ENCODE measurements at places on chromosomes 6 and 20. TPM values are rescaled to one million over a fixed set of nuclear protein-coding genes. Genes with fewer than 3 reads are reported as not detected.

GRCh38 chr20:50141018-50141675, 12.4 kb downstream of the PEDS1 start:
- no peak overlapping the region for H3K4me3 ChIP-seq
- peaks cover 32% of the 10 kb centered on the region for H3K36me3 ChIP-seq
- H3K27ac ChIP-seq = no peak overlapping the region
- DNase-seq = no peak
- no peaks in the 10 kb centered on the region for H3K27me3 ChIP-seq

DNA sequence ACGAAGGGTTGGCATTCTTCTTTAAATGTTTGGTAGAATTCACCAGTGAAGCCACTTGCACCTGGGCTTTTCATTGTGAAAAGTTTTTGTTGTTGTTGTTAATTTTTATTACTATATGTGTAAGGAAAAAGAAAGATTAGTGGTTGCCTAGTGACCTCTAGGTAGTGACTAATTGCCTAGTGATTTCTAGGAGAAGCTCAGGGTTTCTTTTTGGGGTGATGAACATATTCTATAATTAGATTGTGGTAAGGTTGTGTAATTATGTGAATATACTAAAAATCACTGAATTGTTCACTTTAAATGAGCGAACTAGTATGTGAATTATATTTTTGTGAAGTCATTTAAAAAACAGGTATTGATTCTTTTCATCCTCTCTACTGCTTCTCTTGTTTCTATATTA, 123.8 kb upstream of the TMEM170B start:
- H3K36me3 ChIP-seq = peaks cover 2% of the 10 kb centered on the region
- H3K27ac ChIP-seq = peak overlapping the region; percentile 94
- H3K4me3 ChIP-seq = peak overlapping the region; percentile 49
- peaks cover 78% of the 10 kb centered on the region for H3K4me1 ChIP-seq

DNA sequence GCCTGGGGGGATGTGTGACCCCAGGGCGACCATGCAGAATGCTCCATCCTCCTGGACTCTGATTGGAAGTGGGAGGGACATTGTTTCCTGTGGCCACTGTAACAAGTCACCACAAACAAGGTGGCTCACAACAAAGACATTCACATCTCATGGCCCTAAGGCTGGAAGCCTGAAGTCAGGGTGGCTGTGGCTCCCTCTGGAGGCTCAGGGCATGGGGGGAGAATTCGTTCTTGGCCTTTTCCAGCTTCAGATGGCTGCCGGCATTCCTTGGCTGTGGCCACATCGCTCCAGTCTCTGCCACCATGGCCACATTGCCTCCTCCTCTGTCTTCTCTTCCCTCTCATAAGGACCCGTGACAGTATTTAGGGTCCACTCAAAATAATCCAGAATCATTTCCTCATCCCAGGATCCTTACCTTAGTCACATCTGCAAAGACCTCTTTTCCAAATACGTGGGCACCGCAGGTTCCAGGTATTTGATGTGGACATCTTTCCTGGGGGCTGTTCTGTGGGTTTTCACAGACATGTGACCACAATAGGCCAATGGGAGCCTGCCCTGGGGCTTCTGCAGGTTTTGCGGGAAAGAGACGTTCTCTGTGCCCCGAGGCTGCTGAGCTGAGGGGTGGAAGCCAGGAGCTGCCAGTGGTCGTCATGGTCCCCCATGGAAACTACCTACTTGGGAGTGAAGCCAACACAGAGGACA, 249.3 kb downstream of the PREX1 start:
- no peaks in the 10 kb centered on the region for H3K4me1 ChIP-seq
- H3K27ac ChIP-seq = no peak overlapping the region
- no peak for DNase-seq
- H3K36me3 ChIP-seq = no peaks in the 10 kb centered on the region

Gene SYNCRIP
- 217 TPM for total RNA-seq

GRCh38 chr6:36593569-36594028, 563 bp upstream of the SRSF3 start:
- H3K4me1 ChIP-seq = peaks cover 37% of the 10 kb centered on the region
- peak overlapping the region; percentile 97 for H3K4me3 ChIP-seq
- no peaks in the 10 kb centered on the region for H3K27me3 ChIP-seq
- H3K36me3 ChIP-seq = peaks cover 43% of the 10 kb centered on the region
- peak; percentile 51 for DNase-seq

Gene MOXD1
- total RNA-seq = 0.29 TPM

DNA sequence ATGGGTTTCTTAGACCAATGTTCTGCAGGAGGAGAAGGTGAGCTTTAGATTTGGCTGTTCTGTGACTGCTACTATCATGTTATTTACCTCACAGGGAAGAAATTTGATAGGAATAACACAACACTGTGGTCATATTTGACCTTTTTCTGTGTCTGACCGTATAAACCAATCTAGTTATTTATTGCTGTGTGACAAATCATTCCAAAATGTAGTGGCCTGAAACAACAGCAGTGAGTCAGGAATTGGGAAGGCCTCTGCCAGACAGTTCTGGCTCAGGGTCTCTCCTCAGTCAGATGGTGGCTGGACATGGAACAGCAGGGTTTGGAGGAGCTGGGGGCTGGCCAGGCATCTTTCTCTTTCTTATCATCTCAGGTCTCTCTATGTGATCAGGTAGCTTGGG, 33.0 kb downstream of the RIPOR2 start:
- DNase-seq = no peak
- peak overlapping the region; percentile 20 for H3K4me3 ChIP-seq
- H3K4me1 ChIP-seq = peaks cover 69% of the 10 kb centered on the region
- no peaks in the 10 kb centered on the region for H3K27me3 ChIP-seq
- peak overlapping the region; percentile 57 for H3K27ac ChIP-seq

Gene STMND1
- not detected for total RNA-seq

- DNase-seq = no peak
- H3K27ac ChIP-seq = no peak overlapping the region
- no peaks in the 10 kb centered on the region for H3K4me1 ChIP-seq
- no peaks in the 10 kb centered on the region for H3K27me3 ChIP-seq
These were observed 348.3 kb upstream of the POU3F2 start for GRCh38 chr6:98486057-98486456.

- no peaks in the 10 kb centered on the region for H3K4me1 ChIP-seq
- DNase-seq = no peak
- peaks cover 20% of the 10 kb centered on the region for H3K27me3 ChIP-seq
- no peak overlapping the region for H3K4me3 ChIP-seq
These were observed 141.5 kb upstream of the PDE10A start for GRCh38 chr6:165804331-165805066.

Gene FAM162B
- not detected for total RNA-seq

GRCh38 chr6:55399351-55399750, 72.1 kb downstream of the GFRAL start:
- DNase-seq = no peak
- H3K27ac ChIP-seq = no peak overlapping the region
- no peaks in the 10 kb centered on the region for H3K27me3 ChIP-seq
- no peak overlapping the region for H3K4me3 ChIP-seq
- H3K4me1 ChIP-seq = no peaks in the 10 kb centered on the region
- H3K36me3 ChIP-seq = no peaks in the 10 kb centered on the region

Gene SAYSD1
- total RNA-seq = 12.9 TPM

GRCh38 chr6:26251354-26252076, 113.5 kb upstream of the BTN3A2 start:
- peak overlapping the region; percentile 99 for H3K27ac ChIP-seq
- H3K36me3 ChIP-seq = no peaks in the 10 kb centered on the region
- H3K4me1 ChIP-seq = peaks cover 57% of the 10 kb centered on the region
- peak; percentile 78 for DNase-seq
- peak overlapping the region; percentile 90 for H3K4me3 ChIP-seq

Gene BHLHE23
- not detected for total RNA-seq

Gene PTCHD4
- not detected for total RNA-seq

GRCh38 chr20:52918311-52918710, 53.8 kb upstream of the TSHZ2 start:
- no peaks in the 10 kb centered on the region for H3K27me3 ChIP-seq
- no peaks in the 10 kb centered on the region for H3K4me1 ChIP-seq
- no peak overlapping the region for H3K4me3 ChIP-seq

GRCh38 chr20:11791835-11792567, 125.7 kb upstream of the BTBD3 start:
- no peaks in the 10 kb centered on the region for H3K27me3 ChIP-seq
- H3K36me3 ChIP-seq = no peaks in the 10 kb centered on the region
- no peak overlapping the region for H3K27ac ChIP-seq
- no peak overlapping the region for H3K4me3 ChIP-seq
- DNase-seq = no peak

Gene FHL5
- not detected for total RNA-seq

Gene HEY2
- not detected for total RNA-seq

- no peak overlapping the region for H3K27ac ChIP-seq
- no peak for DNase-seq
- no peaks in the 10 kb centered on the region for H3K27me3 ChIP-seq
- H3K4me1 ChIP-seq = peaks cover 12% of the 10 kb centered on the region
- H3K4me3 ChIP-seq = no peak overlapping the region
These were observed 97.8 kb downstream of the GMPR start for GRCh38 chr6:16336056-16336818.

- no peak for DNase-seq
- H3K27ac ChIP-seq = no peak overlapping the region
- peaks cover 5% of the 10 kb centered on the region for H3K4me1 ChIP-seq
- H3K4me3 ChIP-seq = no peak overlapping the region
These were observed 118.1 kb downstream of the CEBPB start for GRCh38 chr20:50308513-50309279.

DNA sequence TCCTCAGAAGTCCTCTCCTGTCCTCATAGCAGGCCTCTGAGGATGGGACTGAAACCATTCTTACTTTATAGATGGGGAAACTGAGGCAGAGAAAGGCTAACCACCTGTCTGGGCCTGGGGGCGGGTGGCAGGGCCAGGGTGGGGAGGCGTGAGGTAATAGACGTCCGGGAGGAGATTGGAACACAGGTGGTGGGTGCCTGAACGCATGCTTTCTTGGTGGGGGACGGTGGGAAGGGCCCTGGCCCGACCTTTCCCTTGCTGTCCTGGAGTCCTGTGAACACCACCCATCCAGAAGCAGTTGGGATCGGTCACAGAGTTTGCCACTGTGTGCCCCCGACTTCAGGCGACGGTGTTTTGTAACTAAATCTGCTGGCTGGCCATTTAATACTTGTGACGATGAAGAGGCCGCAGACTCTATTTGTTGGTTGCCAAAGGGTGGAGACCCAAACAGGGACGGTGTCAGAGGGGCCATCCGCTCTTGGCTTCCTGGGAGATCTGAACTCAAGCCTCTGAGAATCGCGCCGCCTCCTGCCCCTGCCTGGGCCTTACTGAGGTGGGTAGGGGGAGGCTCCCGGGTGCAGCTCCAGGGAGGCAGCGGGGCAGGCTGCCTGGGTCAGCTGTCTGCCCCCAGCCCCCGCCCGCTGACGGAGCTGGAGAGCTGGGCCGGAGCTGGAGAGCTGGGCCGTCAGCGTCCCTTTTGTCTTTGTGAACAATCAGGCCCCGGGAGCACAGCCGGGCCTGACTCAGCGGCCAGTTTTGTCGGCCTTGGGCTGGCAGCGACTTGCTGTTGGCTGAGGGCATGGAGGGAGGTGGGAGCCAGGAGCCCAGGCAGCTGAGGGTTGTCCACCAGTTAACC, 4.1 kb downstream of the RBM38 start:
- peaks cover 62% of the 10 kb centered on the region for H3K36me3 ChIP-seq
- H3K4me1 ChIP-seq = peaks cover 63% of the 10 kb centered on the region
- no peak for DNase-seq
- H3K4me3 ChIP-seq = peak overlapping the region; percentile 5
- no peaks in the 10 kb centered on the region for H3K27me3 ChIP-seq
- H3K27ac ChIP-seq = no peak overlapping the region

GRCh38 chr20:7196481-7196880, 429.0 kb downstream of the BMP2 start:
- no peaks in the 10 kb centered on the region for H3K27me3 ChIP-seq
- H3K36me3 ChIP-seq = no peaks in the 10 kb centered on the region
- H3K27ac ChIP-seq = no peak overlapping the region
- no peak for DNase-seq
- H3K4me1 ChIP-seq = no peaks in the 10 kb centered on the region

Gene PLTP
- 1.5 TPM for total RNA-seq

GRCh38 chr20:41627001-41627495, 8.9 kb upstream of the CHD6 start:
- no peak overlapping the region for H3K4me3 ChIP-seq
- H3K27ac ChIP-seq = no peak overlapping the region
- H3K27me3 ChIP-seq = peaks cover 10% of the 10 kb centered on the region
- H3K36me3 ChIP-seq = no peaks in the 10 kb centered on the region

Gene CALHM4
- not detected for total RNA-seq

Gene PKIB
- not detected for total RNA-seq

- peaks cover 3% of the 10 kb centered on the region for H3K36me3 ChIP-seq
- H3K4me1 ChIP-seq = peaks cover 20% of the 10 kb centered on the region
- no peak overlapping the region for H3K27ac ChIP-seq
- no peak overlapping the region for H3K4me3 ChIP-seq
- H3K27me3 ChIP-seq = no peaks in the 10 kb centered on the region
- no peak for DNase-seq
These were observed 9.9 kb upstream of the SDCBP2 start for GRCh38 chr20:1338801-1339200.

Gene C6orf52
- total RNA-seq = 3.6 TPM

DNA sequence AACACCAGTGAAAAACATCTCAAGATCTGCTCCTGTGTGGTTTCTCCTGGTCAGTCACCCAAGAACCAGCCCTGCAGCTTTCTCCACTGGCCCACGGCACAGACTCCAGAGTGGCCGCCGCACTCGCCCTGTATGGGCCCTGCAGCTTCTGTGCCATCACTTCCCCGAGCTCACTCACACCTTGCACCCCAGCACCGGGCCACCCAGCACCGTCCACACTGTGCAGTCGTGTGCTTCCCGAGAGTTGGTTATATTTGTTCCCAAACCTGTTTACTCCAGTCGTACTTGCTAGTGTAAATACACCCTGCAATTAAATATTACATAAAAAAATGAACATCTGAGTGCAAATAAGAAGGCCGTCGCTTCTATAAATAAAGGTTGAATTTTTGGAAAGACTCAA, 341.7 kb downstream of the CDH26 start:
- no peaks in the 10 kb centered on the region for H3K36me3 ChIP-seq
- H3K4me1 ChIP-seq = no peaks in the 10 kb centered on the region
- H3K27me3 ChIP-seq = no peaks in the 10 kb centered on the region

Gene CDKN1A
- 107 TPM for total RNA-seq

DNA sequence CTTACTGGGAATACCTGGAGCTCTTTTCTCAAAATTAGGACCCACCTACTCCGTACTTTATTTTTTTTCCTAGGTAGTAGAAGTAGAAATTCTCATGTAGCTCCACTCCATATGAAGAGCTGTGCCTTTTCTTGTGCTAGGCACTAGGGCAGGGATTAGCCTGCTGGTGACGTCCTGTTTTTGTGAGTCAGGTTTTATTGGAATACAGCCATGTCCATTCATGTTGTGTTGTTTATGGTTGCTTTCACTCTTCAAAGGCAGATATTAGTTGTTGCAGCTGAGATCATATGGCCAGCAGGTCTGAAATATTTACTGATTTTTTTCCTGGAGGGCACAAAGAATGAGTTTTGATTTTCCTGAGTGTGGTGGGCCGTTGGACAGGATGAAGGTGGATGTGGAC, 20.5 kb downstream of the XRN2 start:
- no peak overlapping the region for H3K27ac ChIP-seq
- H3K4me3 ChIP-seq = no peak overlapping the region
- no peaks in the 10 kb centered on the region for H3K27me3 ChIP-seq
- H3K36me3 ChIP-seq = peaks cover 29% of the 10 kb centered on the region
- no peak for DNase-seq

Gene FOXF2
- total RNA-seq = not detected

GRCh38 chr6:659716-660581, 3.0 kb upstream of the HUS1B start:
- peaks cover 62% of the 10 kb centered on the region for H3K4me1 ChIP-seq
- no peaks in the 10 kb centered on the region for H3K27me3 ChIP-seq
- H3K4me3 ChIP-seq = peak overlapping the region; percentile 13

Gene CNPY3
- 47.2 TPM for total RNA-seq

Gene RNF182
- not detected for total RNA-seq

Gene MYBL2
- total RNA-seq = 95.1 TPM

Measured in activated T-helper 1 cell treated with anti-CD3 and anti-CD28 coated beads, Interleukin-12 subunit alpha, Interleukin-12 subunit beta, Interleukin-2, Interleukin-4 antibody, amounts not matched to agents 30 ng/mL and 10 ng/mL and 1 ng/mL, durations not matched to agents 14 hours and 24 hours and 36 hours (primary cell).